ENCODE measurements at places on chromosomes 2 and 18.

- DNase-seq = no peak
These were observed 33.0 kb downstream of the RHOB start for GRCh38 chr2:20479835-20480234.

- no peak for DNase-seq
These were observed 69.0 kb upstream of the OTOS start for GRCh38 chr2:240209493-240209892.

GRCh38 chr2:109144271-109144670 lies 15.3 kb downstream of the SH3RF3 start:
- no peak for DNase-seq

DNA sequence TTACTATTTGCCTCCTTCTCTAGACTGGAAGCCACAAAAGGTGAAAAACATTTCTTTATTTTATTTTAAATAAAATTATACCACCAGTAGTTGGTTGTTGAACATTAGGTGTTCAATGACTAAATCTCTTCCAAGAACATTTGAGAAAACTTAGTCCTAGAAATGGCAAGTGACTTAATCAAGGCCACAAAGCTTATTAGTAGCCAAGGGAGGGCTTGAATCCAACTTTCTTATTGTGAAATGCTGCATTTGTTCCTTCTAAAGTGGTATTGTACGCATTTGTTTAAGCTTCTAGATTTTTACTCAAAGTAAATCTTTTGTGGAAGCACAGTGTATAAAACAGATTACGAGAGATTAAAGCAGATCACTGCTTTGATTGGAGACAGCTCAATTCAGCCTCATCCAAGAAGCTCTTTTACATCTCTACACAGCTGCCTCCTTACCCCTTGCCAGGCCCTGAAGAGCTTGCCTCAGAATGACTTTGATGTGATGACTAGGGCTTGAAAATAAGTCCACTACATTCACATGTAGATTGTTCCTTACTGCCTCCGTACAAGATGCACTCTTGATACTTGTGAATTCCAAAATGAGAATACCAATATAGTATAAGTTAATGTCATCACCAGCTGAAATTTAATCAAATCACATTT lies 244.8 kb downstream of the XIRP2 start:
- DNase-seq = no peak

- no peak for DNase-seq
These were observed 47.2 kb upstream of the ID2 start for GRCh38 chr2:8634466-8635172.

GRCh38 chr18:10977042-10977441 lies 172.3 kb downstream of the PIEZO2 start:
- DNase-seq = no peak

DNA sequence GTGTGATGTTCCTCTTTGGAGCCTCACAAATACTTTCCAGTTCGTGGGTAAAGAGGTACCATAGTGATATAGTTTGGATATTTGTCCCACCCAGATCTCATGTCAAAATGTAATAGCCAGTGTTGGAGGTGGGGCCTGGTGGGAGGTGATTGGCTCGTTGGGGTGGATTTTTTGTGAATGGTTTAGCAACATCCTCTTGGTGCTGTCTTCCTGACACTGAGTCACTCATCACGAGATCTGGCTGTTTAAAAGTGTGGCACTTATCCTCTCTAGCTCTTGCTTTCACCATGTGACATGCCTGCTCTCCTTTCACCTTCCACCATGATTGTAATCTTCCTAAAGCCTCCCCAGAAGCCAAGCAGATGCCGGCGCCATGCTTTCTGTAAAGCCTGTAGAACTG lies 3.0 kb upstream of the CCDC93 start:
- DNase-seq = no peak

DNA sequence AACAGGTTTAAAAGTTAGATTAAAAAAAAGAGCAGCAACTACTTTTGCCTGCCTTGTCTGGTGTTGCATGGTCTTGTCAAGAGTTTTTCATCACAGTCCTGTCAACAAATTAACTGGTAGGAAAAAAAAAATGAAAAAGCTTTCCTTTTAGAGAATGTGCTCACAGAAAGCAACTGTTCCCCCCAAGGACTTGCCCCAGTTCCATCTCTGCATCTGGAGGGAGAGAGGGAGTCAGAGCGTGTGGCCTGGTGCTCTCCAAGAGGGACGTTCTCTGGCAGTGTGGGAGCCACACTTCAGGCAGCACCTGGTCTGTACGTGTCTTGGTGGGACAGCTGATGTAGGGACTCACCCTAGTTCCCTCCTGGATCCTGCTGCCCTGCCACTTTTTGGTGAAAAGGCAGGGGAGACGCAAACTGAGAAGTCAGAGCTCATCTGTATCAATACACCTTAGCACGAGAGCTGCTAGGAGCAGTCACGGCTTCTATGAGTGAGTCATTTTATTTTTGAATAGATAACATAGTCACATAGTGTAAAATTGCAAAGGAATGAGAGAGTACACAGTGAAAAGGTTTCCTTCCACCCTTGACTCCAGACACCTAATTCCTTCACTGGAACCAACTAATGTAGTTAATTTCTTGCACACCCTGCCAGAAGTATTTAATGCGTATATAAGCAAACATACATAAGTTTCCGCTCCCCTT lies 172.5 kb upstream of the MGAT5 start:
- DNase-seq = no peak

DNA sequence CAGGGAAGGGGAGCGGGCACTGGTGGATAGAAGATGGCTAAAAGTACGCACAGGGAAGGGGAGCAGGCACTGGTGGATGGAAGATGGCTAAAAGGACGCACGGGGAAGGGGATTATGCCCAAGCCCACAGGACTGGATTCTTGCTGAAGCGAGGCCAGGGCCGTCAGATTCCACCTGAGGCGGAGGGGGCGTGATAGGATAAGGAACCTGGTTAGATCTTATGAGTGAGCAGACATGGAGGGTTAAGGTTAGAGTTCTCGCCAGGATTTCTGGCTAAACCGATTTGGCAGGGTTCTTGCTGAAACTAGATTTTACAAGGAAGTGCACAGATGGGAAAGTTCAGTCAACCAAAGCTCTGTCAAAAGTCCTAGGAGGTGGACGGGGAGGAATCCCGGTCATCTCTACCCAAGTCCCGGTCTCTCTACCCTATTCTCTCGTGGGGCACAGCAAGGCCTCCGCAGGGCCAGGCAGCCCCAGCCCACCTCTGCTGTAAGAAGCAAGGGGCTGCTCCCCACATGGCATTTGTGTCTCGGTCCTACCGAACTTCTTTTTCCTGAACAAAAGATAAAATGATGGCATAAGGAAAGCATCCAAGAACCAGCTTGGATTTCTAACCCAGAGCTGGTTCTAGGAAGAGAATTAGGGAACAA lies 140.8 kb downstream of the PTGR3 start:
- no peak for DNase-seq

- no peak for DNase-seq
These were observed 437.1 kb downstream of the DCDC2C start for GRCh38 chr2:4140281-4140970.

DNA sequence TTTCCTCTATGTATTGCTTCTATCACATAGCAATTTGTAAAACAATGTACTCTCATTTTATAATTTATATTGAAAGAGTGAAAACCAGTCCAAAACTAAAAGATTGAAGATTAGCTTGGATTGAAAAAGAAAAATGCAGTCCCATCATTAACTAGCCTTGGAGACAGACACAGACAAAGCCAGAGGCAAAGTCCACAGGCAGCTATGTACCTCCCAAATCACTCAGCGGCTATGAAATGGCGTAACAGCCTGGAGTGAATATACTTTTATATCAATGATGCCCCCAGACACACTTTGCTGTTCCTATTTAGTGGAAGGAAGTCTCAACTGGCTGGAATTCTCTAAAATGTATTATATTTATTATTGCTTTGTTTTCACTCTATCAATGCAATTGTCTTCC lies 33.6 kb upstream of the DOK6 start:
- DNase-seq = no peak

GRCh38 chr2:221334481-221335218 lies 237.5 kb downstream of the EPHA4 start:
- DNase-seq = no peak

DNA sequence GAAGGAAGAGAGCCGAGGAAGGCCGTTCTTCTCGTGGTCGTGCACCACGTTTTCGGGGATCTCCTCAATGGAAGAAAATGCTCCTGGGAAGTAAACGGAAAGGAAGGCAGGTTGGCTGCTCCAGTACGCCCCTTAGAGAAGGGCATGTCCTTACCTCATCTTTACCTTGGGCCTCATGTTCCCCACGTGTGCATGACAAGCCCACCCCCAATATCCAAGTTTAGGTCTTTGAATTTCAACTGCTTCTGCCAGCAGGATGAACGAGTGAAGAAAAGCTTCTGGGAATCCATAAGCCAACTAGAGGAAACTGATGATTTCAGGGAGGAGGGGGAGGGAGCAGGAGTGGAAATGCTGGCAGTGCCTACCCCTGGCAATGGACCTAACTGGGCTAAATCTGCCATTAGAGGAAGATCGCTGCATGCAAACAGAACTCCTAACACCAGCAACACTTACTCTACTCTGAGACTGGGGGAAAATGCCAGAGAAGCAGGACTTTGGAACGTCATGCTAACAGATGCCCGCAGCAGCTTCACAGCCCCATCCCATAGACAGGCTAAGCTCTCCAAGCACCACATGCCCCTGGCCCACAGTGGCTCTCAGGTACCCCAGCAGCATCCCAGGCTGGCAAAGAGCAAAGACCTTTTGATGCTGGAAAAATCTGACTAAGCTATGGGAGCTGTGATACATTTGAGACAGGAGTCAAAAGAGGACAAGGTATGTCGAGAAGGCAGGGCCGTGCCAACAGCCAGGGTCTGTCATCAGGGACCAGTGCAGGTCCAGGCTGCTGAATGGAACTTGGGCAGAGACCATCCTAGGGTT lies 21.7 kb downstream of the CHST10 start:
- no peak for DNase-seq

- DNase-seq = no peak
These were observed 1511.2 kb upstream of the ZEB2 start for GRCh38 chr2:146031158-146031557.

GRCh38 chr2:134454931-134455330 lies 201.1 kb downstream of the MGAT5 start:
- no peak for DNase-seq

GRCh38 chr2:201901786-201902185 lies 95.4 kb downstream of the CDK15 start:
- no peak for DNase-seq

DNA sequence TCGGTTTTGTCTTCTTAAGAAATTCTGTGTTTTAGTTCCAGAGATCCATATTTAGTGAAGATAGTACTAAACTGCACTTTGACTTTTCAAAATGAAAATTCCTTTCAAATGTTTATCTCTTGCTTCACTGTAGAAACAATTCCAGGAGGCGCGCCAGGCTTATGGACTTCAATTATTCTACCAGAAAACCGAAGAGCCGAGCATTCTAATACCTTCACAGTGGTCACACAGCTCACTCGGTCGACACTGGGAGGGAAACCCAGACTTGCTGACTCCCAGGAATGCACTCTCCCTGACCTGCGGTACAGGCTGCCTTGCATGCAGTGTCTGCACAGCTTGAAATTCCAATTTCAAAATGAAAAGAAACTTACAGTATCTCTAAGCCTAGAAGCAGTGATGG lies 119.9 kb upstream of the PIEZO2 start:
- DNase-seq = no peak

DNA sequence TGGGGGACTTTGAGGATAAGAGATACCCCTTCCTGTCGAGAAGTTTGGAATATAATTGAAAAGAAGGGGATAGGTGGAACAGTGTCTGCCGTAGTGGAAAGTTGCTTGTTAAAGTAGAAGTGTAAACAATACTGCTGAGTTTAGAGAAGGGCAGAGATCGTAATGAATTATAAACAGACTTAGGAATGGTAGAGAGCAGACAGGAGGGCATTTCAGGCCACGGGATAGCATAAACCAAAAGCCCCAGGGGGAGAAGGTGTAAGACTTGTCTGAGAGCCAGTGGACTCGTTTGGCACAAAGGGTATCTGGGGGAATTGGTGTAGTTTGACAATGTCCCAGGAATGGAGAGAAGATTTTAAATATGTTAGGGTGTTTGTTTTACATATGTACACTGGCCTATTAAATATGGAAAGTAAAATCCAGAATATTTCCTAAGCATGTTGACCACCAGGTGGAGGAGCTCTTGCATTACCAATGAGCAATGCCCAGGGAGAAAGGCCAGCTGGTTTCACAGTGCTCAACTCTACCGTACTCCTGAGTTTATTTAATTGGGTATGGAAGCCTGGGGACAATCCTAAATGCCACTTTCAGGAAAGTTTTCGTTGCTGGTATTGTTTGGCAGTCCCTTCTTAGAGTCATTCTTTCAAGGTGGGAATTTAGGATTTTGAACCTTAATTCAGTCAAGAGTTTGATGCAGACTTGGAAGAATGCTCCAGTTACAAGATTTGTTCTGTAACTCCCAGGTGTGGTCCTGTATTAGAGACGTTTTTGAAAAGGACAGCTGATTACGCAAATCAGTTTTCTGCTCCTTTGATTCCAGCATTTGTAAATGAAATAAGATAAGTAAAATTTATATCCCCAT lies 7.5 kb downstream of the COPS8 start:
- DNase-seq = no peak

GRCh38 chr2:17518212-17519154 lies at the start of gene RAD51AP2:
Gene RAD51AP2, minus strand, starts transcription at chr2:17518440. Its CDS starts 25 bp downstream, at chr2:17518415.
- no peak for DNase-seq

GRCh38 chr2:19667085-19667484 lies 234.7 kb downstream of the TTC32 start:
- no peak for DNase-seq

DNA sequence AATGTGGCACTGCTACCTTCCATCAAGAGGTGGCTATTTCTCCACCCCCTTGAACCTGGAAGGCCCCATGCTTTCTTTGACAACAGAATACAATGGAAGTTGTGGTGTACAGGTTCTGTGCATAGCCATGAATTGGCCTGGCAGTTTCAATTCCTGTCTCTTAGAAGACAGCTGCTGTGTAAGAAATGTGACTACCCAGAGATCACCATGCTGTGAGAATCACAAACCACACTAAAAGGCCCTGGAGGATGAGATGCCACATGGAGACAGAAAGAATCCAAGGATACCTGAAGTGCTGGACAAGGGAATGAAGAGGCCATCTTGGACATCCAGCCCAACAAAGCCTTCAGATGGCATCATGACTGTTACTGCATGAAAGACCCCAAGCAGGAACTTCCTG lies 47.7 kb upstream of the EHBP1 start:
- no peak for DNase-seq

GRCh38 chr18:61173554-61173953 lies 159.7 kb upstream of the CDH20 start:
- DNase-seq = no peak

GRCh38 chr2:233210281-233210680 lies 41.2 kb upstream of the ATG16L1 start:
- no peak for DNase-seq

- no peak for DNase-seq
These were observed 6.0 kb downstream of the RETREG2 start for GRCh38 chr2:219184121-219184520.

- DNase-seq = no peak
These were observed 931.7 kb upstream of the CHAC2 start for GRCh38 chr2:52835909-52836308.

GRCh38 chr2:201414099-201415023 lies 36.9 kb downstream of the TRAK2 start:
- DNase-seq = peak; percentile 1

- no peak for DNase-seq
These were observed 442.3 kb downstream of the GRB14 start for GRCh38 chr2:164178835-164179465.

GRCh38 chr2:179646862-179647587 lies 214.4 kb downstream of the ZNF385B start:
- no peak for DNase-seq

GRCh38 chr18:57743008-57743407 lies 60.1 kb downstream of the ATP8B1 start:
- no peak for DNase-seq

Measured in stimulated activated CD4-positive, alpha-beta T cell treated with anti-CD3 and anti-CD28 coated beads, Interleukin-1b, Interleukin-23, amount 100 ng/mL, for 1 hour (primary cell).